Activated CD8-positive, alpha-beta memory T cell treated with anti-CD3 and anti-CD28 coated beads for 1 hour (primary cell): ENCODE measurements at places on chromosomes 1 and 21.

- no peak for DNase-seq
Measured at GRCh38 chr1:242243472-242243871, 244.6 kb upstream of the MAP1LC3C start.

DNA sequence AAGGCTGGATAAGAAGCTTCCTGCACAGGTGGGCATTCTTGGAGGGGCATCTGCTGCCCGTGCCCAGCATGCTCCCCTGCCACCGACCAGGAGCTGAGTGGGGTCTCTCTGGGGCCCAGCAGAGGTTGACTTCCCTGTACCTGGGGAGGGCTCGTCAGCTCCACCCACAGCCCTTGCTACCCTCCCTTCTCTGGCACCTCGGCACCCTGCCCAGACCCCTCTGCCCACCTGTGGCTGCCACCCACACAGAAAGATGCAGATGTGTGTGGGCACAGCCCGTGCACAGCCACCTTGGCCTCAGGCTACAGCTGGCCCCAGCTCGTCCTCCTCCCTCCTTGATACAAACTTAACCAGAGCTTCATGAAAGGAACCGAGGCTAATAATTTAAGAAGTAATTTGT is 241.2 kb upstream of the VAMP3 start:
- DNase-seq = no peak

- DNase-seq = no peak
Measured at GRCh38 chr1:205604059-205604458, 27.8 kb downstream of the ELK4 start.

DNA sequence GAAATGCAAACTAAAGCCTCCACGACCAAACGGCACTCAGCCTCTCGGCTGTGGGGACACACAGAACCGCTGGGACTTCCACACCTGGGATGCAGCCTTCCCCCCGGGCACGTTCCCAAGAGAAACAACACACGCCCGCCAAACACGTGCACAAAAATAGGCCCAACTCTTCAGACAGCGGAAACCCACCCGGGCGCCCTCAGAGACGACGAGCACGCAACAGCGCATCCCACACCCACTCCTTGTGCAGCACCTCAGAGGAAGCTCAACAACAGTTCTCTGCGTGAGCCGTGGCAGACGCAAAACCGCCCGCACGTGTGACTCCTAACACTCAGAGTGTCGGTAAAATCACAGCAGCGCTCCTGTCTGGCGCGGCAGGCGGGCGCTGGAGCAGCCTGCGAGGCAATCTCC is 5.3 kb downstream of the C1orf159 start:
- no peak for DNase-seq

DNA sequence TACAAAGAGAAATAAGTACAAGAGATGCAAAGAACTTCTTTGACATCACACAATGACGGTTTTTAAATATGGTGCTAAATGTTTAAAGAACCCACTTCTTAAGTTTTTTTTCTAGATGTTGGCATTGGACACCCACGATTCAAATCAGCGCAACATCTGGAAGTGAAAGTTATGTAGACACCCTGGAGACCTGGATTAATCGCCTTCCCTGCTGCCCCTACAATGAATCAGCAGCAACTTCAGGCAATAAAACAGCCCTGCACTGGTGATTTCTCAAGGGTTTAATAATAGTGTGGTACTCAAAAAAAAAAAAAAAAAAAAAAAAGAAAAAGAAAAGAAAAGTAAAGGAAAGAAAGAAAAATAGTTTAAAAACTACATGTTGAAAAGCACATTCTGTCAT is 248.3 kb downstream of the NUF2 start:
- no peak for DNase-seq

GRCh38 chr1:37556712-37557196 is at the start of gene DNALI1:
DNALI1 (plus strand) TSS chr1:37556940; CDS start chr1:37556995, 55 bp downstream.
- DNase-seq = no peak

- no peak for DNase-seq
Measured at GRCh38 chr1:167630568-167631385, 745 bp downstream of the RCSD1 start.

DNA sequence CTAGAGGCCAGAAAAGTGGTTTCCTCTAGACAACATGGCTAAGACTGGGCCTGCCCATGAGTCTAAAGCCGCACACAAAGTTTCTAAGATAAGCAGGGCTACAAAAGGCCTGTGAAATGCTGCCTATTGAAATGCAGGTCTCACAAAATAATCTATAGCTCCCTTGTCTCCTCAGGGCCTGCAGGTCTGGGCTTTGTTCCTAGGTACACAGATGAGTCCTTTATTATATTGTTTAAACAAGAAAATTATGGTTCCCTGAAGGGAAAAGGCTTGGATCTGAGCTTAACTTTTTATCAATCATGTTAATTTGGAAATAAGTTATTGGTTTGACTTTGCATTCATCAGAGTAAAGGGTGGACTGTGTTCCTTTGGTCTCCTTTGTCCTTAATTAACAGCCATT is 413.4 kb upstream of the BEND5 start:
- DNase-seq = no peak

- DNase-seq = no peak
Measured at GRCh38 chr1:221039616-221040015, 160.4 kb downstream of the HLX start.

DNA sequence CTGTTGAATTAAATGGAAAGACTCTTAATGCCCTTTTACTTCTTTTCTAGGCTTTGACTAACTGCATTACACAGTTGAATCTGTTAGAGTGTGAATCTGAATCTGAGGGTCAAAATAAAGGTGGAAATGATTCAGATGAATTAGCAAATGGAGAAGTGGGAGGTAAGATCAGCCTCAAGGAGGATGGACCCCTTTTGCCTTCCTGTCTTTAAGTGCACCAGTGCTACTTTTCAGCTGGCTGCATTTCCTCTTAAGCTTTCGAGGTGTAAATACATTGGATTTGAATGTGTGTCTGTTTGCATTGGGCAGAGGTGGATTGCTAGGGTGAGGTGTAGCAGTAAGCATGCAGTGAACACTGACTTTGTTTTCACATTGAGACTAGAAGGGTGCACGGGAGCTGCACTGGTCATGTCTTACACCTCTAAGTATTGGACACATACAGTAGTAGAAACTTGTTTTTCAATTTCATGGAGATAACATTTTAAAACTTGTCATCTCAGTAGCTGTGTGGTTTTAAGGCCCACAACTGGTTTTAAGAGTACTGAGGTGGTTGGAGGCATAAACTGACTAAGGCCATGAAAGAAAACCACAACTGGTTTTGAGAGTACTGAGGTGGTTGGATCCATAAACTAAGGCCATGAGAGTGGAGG is 35.4 kb downstream of the MIA3 start:
- no peak for DNase-seq

DNA sequence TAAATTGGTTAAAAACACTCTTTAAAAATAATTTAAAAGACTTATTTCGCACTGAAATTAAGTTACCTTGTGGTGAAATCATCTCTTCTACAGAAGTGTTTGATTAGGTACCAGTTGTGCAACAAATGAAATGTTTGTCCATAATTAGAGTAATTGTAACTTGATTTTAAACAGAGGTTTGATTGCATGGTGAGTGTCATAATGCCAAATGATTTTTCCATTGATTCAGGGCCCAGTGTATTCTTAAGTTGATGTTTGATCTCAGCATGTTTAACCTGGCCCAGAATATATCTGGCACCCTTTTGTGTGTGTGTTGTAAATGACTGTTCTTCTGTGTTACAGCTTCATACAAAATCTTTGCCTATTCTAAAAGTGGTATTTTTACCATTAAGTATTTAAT is 28.5 kb downstream of the LRRC8B start:
- DNase-seq = no peak

GRCh38 chr1:995665-996633 is 3.9 kb downstream of the HES4 start:
- DNase-seq = no peak

- no peak for DNase-seq
Measured at GRCh38 chr1:86235852-86236251, 79.3 kb upstream of the COL24A1 start.

DNA sequence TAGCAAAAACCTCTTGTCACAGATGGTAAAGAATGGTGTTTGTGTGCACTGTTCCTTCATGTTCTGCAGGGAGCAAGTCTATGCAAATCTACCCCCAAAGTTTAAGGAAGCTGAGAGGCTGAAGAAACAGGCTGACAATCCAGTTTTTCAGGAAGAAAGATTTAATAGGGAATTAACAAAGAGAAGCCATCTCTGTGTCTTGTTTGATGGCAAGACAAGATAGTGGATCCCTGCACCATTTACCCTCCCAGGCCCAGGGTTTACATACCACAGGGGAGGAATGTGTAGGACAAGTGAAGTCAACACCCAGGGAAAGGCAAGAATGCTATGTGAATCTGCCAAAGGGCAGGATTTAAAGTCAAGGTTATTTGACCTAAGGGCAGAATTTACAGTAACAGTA is 48.1 kb upstream of the FNBP1L start:
- no peak for DNase-seq

DNA sequence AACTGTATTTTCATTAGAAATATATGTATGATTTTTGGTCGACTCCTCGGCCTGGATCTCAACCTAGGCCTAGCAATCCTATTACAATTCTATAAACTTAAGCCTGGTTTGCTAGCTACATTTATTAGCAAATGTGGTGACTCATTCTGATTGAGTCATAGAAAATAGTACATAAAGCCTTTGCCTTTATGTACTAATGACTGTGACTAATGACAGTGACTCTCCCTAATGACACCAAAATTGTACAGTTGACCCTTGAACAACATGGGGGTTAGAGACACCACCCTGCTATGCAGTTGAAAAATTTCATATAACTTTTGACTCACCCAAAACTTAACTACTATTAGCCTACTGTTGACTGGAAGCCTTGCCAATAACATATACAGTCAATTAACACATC is 78.9 kb downstream of the CLEC20A start:
- DNase-seq = no peak

- DNase-seq = no peak
Measured at GRCh38 chr21:38639571-38640354, 141.5 kb upstream of the ERG start.

DNA sequence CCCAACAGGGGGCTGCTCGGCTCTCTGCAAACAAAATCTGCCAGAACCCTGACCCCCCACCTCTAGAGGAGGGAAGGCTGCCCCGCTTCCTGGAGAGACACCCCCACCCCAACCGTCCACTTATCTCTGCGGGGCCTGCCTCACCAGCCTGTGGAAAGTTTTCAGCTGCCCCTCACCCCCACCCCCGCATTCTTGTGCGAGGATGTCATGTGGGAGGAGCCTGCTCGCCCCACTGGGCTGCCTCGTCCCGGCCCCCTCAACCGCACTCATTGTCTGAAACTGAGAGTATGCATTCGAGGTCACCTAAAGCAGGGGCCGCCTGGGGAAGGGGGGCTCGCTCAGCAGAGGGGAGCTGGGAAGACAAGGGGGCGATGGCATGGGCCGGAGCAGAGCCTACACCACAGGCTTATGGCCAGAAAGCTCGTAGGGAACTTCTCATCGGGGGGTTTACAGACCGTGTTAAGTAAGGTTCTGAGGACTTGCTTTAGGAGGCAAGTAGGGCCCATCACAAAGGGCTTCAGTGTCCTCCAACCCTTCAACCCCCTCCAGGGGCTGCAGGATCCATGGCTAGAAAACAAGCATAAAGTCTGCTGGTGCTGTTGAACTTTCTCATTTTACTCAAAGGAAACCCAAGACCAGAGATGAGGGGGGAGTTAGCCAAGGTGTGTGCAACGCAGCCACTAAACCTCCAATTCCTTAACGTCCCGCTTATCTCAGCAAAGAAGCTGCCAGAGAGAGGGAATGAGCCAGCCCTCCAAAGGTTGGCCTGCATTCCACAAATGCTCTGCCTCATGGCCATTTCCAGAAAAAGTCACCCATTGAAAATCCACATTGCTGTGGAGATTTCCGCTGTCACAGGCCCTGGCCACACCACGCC is 9.4 kb downstream of the EPHA2 start:
- no peak for DNase-seq

DNA sequence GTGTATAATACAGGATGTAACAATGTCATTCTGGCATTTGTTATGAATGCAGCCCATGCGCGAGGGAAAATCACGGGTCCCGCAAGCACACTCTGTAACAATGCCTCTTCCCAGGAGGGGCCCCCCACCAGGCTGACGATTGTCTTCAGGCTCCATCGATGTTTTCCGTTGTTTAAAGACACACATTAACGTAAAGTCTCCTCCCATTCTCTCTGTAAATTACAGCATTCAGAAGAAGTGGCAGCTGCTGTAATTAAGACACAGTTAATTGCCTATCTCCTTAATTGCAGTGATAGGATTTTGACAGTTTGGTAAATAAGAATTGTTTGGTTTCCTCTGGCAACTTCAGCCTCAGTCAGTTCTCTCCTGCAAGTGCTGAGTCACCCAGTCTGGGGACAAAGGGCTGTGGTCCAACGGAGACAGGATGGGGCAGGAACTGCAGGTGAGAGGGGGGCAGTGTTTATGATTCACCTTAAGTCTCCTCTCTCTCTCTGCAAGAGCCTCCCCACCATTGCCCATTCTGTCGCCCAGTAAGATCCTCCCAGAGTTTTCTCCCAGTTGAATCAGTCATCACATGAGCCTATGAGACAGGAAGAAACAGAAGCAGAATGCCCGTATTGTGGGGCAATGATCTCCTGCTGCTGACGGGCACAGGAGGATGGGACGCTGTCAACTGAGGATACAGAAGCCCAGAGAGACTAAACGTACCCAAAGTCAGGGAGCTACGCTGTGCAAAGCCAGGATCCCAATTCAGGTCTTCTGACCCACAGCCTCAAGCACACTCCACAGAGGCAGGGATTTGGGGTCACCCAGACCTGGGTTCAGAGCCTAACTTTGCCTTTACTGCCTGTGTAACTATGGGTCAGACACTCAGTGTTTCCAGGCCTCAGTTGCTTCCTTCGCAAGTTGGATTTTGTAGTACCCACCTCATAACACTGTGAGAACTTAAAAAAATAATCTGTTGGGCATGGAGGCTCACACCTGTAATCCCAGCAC is 110.0 kb downstream of the ADSS2 start:
- DNase-seq = no peak

DNA sequence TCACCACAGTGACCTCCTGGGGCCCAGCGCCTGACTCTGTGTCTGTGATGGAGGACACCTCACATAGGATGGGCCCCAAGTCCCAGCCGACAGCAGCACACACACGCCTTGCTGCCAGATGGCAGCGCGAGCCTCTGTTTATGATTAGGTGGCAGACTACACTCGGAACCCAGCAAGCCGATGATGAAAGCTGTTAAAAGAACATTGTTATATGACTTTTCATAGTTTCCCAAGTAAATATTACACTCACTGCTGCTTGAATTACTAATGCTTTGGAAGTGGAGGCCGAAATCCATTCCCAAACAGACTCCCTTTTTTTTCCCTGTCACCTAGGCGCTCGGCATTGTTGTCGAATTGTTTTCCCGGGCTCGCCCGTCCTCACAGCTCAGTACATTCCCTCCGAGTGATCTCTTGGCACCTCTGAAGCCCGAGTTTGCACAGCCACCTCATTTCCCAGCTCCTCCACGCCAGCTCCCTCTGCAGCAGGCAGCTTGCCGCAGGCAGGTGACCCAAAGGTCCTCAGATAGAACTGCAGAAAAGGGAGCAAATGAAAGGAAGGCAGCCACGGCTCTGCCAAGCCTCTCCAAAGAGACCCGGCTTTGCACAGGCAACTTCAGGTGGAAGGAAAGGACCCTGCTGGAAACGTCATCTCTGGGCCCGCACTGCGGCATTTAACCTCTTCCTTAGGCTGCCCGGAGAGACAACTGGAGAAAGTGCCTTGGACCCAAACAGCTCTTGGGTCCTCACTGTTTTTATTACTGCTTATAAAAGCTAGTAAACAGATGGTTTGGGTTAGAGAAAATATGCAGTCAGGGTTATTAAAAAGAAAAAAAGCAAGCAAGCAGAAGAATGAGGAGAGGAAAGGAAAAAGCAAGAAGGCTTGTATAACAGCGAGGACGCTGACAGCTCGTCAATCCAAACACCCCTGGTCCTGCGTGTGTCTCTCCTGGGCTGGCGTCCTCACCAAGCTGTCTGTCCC is 72.2 kb upstream of the SLC25A33 start:
- no peak for DNase-seq
